IMR-90 (cell line): ENCODE measurements at places on chromosomes 2 and 18.

- no peak for DNase-seq
Observed at GRCh38 chr18:74760436-74760835, 162.8 kb downstream of the ZNF407 start.

GRCh38 chr2:25349397-25349796 lies 7.7 kb upstream of the DNMT3A start:
- peak; percentile 82 for DNase-seq

GRCh38 chr2:209565896-209566582 lies 142.2 kb downstream of the MAP2 start:
- DNase-seq, result no peak

GRCh38 chr2:188770296-188770695 lies 203.9 kb upstream of the COL3A1 start:
- DNase-seq, result no peak

GRCh38 chr18:53819174-53819573 lies 405.3 kb downstream of the MBD2 start:
- DNase-seq, result no peak

DNA sequence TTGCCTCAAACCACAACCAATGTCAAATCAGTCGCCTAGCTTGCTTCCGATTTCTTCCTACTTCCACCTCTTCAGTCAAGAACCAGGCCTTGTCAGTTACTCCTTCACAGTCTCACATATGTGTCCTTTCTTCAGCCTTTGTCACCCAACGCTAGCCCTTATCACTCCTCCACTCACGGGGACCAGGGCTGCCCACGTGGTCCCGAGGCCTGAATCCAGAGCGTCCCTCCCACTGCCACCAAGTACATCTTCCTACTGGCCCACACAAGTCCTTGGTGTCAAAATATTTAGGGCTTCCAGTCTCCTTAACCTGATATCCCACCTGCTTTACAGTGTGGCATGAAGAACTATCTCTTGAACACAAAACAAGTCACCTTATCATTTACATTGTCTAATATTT lies 119.1 kb upstream of the SPRED2 start:
- no peak for DNase-seq

GRCh38 chr18:68387246-68387645 lies 327.7 kb downstream of the TMX3 start:
- DNase-seq, result peak; percentile 50

- DNase-seq, result no peak
Observed at GRCh38 chr2:56372071-56372656, 188.4 kb downstream of the CCDC85A start.

GRCh38 chr2:10765914-10766313 lies 44.5 kb downstream of the ATP6V1C2 start:
- no peak for DNase-seq

DNA sequence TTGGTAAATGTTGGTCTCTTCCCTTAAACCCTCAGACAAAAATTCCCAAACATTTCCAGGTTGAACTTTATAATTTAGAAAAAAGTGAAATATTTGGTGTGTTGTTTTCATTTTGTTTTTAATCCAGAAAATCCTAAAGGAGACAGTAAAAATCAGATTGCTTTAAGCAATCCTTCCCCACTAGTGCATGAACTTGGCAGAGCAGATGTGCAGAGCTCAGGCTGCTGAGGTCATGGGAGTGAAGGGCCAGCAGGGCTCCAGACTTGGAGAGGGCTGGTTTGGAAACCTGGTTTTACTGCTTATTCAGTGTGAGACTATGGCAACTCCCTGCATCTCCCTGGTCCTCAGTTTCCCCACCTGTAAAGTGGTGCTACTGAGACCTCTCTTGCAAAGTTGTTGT lies 66.7 kb upstream of the TEX51 start:
- DNase-seq, result no peak

- DNase-seq, result no peak
Observed at GRCh38 chr2:1678609-1679008, 65.7 kb downstream of the PXDN start.

- DNase-seq, result no peak
Observed at GRCh38 chr2:10221976-10222870, 80.5 kb upstream of the HPCAL1 start.

- no peak for DNase-seq
Observed at GRCh38 chr2:233174137-233174536, 77.3 kb upstream of the ATG16L1 start.

DNA sequence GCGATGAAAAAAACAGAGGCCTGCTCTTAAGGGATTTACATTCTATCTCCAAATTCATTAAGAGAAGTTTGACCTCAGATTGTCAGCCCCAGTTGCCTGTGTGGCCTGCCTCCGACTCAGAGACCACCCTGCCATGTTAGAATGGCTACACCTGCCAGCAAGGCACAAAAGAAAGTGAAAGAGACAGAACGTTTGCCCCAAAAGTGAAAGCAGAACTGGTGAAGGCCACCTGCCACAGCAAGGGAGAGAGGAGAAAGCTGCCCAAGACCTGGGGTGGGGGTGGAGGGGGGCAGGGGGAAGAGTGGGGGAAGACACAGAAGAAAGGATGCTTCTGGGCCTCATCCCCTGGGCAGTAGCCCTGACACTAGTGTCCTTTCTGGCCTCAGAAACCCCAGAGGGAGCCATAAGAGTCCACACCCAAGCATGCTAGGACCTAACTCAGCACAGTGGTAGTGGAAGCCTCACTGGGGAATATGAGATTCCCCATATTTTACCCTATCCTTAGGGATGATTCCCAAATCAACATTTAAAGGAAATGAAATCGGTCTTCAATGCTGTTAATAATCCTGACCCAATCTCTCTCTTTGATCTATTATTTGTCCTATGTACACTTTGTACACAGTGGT lies 389.7 kb downstream of the TXNL1 start:
- DNase-seq, result no peak
